ENCODE measurements at places on chromosomes 2 and 18.

GRCh38 chr2:226839951-226840350, 4.1 kb downstream of the RHBDD1 start:
- no peak for DNase-seq

GRCh38 chr2:3458396-3459184, 60.7 kb downstream of the ADI1 start:
- no peak for DNase-seq

DNA sequence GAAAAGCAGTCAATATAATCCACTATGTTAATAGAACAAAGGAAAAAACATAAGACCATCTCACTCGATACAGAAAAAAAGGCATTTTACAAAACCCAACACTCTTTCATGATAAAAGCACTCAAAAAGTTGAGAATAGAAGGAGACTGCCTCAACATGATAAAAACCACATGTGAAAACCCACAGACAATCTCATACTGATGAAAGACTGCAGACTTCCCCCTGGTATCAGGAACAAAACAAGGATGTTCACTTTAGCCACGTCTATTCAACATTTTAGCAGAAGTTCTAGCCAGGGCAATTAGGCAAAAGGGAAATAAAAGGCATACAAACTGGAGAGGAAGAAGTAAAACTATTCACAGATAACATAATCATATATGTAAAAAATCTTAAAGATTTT, 285.9 kb downstream of the EIPR1 start:
- DNase-seq: no peak

DNA sequence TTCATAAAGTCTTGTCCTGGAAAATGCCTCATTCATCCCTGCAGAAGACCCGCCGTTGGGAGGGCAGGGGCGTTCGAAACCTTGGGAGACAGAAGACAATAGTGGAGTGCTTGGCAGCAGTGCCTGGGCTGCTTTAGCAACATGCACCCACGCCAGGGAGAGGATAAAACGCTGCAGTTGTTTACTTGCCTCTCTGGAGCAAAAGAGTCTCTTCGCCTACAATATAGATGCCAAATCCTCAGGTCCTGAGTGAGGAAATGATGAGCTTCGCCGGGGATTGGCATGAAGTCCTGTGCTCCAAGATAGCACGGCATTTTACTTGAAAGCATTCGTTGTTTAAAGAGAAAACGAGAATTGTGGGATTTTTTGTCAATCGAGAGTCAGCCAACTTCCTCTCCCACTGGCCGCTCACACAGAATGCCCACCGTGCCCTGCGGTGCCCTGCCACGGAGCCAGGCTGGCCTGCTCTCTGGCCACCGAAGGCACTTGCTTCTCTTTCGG, 152.5 kb upstream of the POU3F3 start:
- no peak for DNase-seq

DNA sequence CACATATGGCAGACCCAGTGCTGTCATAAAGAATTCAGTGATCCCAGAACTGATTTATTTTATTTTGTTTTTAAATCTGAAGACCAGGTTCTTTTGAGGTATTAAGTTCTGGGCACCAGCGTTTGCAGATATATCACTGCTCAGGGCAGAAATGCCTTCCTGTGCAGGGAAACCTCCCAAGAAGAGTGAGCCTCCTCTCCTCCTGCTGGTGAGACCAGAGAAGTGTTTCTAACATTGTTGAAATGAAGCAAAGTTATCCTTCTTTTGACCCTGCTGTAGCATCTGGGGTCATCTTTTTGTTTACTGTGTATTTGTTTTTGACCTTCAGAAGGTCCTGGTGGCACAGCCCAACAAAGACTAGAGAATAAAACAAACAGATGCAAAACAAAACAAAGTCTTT, 94.0 kb downstream of the AQP4 start:
- DNase-seq: no peak

DNA sequence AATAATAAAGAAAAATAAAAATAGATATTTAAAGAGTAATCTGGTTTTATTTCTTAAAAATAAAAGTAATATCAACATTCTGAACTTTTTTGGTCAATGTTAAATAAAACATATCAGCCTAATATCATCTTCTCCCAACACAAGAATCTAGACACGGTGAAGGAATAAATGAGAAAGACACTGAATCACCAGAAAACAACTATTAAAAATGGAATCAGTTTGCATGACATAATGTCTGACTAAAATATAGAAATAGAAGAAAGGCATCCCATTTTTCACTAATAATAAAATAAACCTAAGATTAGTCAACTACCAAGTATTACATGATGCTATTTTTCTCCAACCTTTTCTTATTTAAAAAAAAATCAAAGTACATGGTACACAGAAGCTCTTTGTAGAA, 30.8 kb upstream of the TNFAIP6 start:
- no peak for DNase-seq

DNA sequence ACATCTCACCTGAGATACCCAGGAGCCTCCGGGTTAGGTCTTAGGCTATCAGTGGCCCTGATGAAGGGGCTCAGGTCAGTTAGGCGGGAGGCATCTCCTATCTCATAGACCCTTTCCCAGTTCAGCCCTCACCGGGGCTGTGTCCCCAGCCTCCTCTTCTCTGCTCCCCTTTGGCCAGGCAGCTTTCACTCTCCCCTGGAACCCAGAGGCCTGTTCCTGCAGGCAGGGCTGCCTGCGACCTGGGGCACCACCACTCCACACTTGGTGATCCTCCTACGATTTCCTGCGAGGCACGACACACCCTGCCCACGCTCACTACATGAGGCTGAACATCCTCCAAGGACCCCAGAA, 51.2 kb downstream of the SFXN5 start:
- DNase-seq: no peak

GRCh38 chr2:182097571-182098164, 112.0 kb downstream of the PPP1R1C start:
- no peak for DNase-seq

DNA sequence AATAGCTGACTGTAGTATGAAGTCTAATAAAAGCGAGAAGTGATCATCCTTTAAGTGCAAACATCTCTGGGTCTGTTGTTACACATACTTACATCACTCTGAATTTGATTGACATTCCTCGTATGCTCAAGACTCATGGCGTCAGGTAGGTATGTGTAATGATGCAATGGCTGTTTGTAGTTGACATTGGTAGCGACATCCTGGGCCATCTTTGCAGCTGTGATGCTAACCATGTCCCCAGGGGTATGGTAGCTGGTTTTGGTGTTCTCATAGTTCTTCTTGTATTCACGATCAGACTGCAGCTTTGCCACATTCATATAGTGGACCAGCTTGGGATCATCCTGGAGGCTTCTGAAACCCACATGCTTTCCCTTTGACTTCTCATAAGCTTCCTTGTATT, 62.0 kb downstream of the NEB start:
- no peak for DNase-seq

DNA sequence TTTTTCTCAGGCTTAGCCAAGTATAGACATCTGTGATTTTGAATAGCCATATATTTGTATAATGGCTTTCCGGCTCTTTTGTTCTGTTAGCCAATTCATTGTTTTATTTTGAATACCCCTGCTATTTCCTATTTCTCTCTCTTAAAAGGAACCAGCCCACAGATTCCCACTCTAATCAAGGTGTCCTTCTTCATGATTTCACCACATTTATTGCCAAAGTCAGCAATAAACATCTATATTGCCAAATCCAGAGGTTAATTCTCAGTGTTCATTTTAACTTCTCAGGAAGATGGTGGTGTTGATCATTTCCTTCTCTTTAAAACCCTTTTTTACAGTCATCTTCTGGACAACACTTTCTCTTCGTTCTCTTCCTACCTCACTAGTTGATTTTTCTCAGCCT, 13.1 kb upstream of the ITPRID2 start:
- DNase-seq: no peak

- no peak for DNase-seq
Measured at GRCh38 chr2:24086241-24086640, 1.6 kb upstream of the TP53I3 start.

DNA sequence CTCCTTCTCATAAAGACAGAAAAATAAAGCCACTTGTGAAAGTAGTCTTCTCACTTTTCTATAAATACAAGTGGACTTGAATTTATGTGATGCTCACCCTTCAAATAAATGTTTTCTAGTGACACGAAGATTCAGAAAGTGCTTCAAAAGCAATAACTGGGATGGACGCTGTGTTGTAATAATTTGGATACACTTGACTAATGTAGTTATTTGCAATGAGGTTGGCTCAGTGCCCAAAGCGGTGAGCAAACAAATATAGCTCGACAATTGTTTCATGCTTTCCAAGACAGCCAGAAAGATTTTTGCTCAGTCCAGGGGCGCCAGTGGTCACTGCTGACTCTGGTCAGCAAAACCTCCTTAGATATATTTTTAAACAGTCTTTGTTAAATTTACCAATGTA, 278.6 kb upstream of the KLHL14 start:
- DNase-seq: no peak

- no peak for DNase-seq
Measured at GRCh38 chr2:9462313-9462712, 12.0 kb upstream of the IAH1 start.

- DNase-seq: no peak
Measured at GRCh38 chr2:85838181-85838580, 50.6 kb downstream of the ST3GAL5 start.

GRCh38 chr2:201263779-201264178, 3.4 kb downstream of the CASP8 start:
- DNase-seq: no peak

DNA sequence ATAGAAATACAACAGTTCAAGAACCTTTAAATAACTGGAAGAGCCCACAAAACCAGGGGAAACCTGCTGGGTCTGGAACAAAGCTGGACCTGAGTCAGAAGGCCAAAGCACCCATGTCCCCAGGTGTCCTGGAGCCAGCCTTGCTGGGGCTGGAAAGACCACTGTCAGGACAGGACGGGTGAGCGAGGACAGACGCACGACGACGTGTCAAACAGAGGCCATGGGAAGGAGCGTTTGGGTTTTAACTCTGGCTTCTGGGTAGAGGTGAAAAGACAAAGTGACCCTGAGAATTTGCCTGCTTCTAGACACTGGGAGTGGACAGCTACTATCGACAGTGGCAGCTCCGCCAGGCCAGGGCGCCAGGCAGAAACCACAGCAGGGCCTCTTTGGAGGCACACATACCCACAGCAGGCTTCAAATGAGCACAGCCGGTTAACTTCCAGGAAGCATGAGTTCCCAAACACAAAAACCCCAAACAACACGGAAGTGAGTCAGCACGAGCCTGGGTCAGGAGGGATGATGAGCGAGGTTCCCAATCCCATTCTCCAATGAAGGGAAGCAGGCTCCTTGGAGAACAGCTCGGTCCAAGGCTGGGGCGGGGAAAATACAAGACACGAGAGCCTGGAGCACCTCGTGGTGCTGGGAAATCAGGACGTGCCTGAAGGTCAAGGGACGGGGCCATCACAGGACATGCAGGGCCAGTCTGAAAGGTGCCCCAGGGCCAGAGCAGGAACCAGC, 208.0 kb downstream of the TWIST2 start:
- no peak for DNase-seq

GRCh38 chr2:15769676-15770547, 170.4 kb upstream of the MYCN start:
- DNase-seq: no peak

GRCh38 chr2:2834105-2834504, 503.0 kb upstream of the MYT1L start:
- no peak for DNase-seq

DNA sequence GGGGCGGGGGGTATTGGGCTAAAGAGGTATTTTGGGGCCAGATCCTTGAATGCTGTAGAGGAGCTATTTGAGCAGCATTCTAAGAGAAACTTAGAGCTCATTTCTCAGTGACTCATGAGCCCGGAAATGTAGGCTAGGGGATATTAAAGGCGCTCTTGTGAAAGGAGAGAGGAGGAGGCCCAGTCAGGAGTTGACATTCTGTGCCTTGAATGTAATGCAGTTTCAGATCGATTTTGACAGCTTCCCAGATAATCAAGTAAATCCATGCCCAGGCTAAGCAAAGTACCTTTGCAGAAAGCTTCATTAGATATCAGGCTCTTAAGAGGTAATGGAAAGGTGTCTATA, 1.5 kb downstream of the CAB39 start:
- no peak for DNase-seq

- no peak for DNase-seq
Measured at GRCh38 chr18:36410346-36410745, 112.8 kb downstream of the FHOD3 start.

GRCh38 chr2:58227171-58227917, 13.8 kb downstream of the FANCL start:
- DNase-seq: no peak

DNA sequence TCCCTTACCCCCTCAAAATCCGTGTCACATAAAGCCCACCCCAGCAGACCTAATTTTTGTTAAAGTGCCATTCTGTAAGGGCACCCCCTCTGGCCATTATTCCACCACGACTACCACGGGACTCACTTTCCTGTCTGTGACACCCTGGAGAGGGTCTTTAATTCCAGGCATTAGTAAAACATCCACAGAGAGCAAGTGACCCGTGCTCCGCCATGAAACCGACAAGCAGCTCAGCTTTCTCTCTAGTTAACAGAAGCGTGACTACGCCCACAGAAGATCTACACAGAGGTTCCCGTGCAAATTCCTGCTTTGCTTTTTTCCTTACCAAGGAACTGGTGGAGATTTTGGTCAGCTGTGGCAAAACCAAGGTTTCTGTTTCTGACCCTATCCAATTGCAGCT, 4.4 kb downstream of the SIGLEC15 start:
- no peak for DNase-seq

GRCh38 chr2:238257786-238258700, 18.2 kb upstream of the HES6 start:
- no peak for DNase-seq

DNA sequence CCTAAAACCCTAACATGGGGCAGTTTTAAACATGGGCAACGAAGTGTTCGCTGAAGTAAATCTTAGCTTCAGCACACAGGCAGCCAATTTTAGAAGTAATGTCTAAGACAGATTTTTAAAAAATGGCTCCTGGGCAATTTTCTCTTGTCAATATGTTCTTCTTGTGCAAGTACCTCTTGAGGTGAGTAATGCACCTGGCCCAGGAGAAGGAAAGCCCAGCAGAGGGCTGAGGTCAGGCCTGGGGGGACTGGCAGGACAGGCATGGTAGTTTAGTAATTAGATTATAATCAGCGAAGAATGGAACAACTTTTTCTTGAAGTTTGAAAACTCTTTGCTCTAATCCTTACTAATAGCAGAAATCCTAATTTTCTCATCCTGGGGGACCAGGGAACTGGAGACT, 77.6 kb downstream of the SPRED2 start:
- DNase-seq: no peak

Measured in activated T-cell treated with anti-CD3 and anti-CD28 coated beads, Interleukin-2, amount 50 U/mL, for 48 hours (primary cell).